ENCODE measurements at places on chromosomes 3 and 15.

GRCh38 chr3:15475161-15475560 lies 46.3 kb downstream of the COLQ start:
- no peak for DNase-seq

DNA sequence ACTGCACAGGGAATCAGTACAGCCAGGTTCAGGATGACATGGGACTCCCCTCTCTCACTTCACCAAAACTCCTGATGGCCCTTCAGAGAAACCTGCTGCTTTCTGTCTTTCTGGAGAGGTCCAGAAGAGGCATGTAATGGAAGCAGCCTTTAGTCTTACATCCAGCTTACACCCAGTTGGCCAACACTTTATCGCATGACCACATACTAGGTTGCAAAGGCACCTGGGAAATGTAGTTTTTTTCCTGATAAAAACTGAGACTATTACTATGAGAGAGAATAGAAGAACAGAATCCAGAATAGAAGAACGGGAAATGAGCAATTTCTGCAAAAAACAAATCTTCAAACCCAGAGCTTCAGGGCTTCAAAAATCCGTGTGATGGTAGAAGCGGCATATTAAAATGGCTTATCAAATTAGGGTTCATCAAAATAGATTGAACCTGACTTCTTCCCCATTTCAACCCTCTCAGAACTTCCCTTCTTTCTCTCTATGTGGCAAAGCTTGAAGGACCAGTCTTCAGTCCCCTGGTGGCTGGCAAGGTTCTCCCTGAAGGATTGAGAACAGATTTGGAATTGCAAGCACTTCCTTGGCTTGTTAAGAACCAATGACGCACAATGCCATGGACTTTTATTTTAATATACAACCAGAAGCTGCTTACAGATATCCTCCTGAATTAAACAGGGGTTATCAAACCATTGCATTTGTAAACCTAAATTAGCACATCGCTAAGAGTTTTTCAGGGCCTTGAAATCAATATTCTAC lies 34.4 kb downstream of the CORO2B start:
- DNase-seq, result no peak

DNA sequence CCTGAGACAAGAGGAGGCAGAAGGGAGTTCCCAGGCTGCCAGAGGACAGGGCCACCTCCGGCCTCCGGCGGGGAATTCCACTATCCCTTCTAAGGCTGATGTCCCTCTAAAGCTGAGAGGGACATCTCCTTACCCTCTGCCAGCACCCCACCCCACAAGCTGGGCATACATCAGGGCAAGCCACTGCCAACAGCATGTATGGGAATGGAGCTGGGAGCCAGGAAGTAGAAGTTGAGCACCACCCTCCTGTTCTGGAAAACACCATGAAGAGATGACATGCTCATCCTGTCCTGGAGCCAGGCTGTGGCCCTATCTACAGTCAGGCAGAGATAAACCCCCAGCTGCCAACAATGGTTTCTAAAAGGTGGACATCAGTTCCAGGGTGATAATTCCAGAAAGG lies 7.1 kb downstream of the PLCD1 start:
- no peak for DNase-seq

DNA sequence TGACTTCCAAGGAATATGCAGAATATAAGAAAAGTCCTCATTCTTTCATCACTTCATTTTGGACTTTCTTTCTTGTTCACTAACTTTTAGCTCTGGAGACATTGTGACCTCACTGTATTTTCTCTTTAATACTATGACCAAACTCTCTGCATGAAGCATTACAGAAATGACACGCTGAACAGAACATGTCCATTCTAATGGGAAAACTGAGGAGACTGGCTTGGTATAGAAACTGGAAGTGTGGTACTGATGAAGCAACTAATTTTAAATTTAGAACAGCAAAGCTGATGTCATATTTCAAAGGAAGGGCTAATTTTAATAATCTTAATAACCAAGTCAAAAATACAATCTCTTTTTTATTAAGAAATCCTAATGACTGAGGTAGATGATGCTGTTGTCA lies 4.7 kb downstream of the DPH3 start:
- no peak for DNase-seq

DNA sequence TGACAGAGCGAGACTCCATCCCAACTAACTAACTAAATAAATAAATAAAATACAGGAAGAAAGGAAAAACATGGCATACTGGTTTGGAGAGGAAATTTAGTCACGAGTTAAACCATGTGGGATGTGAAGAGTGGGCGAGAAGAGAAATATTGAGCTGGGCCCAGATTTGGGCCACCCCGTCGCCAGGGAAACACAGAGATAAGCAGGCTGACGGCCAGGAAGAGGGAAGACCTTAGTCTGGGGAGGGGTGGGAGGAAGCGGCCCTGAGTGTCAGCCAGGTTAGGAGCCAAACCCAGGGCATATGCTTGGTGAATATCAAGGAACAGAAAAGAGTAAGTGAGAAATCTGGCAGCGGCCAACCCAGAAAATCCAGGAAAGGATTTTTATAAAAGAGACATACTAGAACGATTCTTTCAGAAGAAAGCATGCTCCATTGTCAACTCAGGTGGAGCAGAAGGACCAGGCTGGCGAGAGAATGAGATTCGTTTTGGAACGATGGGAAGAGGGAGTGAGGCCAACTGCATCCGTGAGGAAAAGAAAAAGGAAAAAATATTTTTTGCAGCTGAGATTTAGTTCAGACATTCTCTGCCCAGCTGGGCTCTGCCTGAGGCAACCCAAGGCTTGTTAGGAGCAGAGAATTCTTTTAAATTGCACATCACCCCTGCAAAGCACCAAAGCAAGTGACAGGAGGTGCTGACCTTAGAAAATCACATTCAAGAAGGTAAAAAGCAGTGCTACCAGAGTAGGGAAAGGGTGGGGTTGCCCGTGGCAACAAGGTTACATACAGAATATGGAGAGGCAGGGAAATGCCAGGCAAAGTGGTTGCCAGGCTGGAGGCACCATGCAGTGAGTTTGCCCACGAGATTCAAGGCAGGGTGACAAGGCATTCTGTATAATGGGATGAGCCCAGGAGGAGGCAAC lies 59.3 kb upstream of the RAD18 start:
- no peak for DNase-seq
